ENCODE measurements at places on chromosomes 7 and 10. TPM values are rescaled to one million over a fixed set of nuclear protein-coding genes. Genes with fewer than 3 reads are reported as not detected.

GRCh38 chr10:122311716-122312115 lies 40.6 kb downstream of the BTBD16 start:
- H3K4me3 ChIP-seq: no peak overlapping the region
- H3K27me3 ChIP-seq: no peaks in the 10 kb centered on the region
- no peak for DNase-seq
- no peak overlapping the region for H3K27ac ChIP-seq
- H3K4me1 ChIP-seq: peaks cover 33% of the 10 kb centered on the region
- no peaks in the 10 kb centered on the region for H3K36me3 ChIP-seq

DNA sequence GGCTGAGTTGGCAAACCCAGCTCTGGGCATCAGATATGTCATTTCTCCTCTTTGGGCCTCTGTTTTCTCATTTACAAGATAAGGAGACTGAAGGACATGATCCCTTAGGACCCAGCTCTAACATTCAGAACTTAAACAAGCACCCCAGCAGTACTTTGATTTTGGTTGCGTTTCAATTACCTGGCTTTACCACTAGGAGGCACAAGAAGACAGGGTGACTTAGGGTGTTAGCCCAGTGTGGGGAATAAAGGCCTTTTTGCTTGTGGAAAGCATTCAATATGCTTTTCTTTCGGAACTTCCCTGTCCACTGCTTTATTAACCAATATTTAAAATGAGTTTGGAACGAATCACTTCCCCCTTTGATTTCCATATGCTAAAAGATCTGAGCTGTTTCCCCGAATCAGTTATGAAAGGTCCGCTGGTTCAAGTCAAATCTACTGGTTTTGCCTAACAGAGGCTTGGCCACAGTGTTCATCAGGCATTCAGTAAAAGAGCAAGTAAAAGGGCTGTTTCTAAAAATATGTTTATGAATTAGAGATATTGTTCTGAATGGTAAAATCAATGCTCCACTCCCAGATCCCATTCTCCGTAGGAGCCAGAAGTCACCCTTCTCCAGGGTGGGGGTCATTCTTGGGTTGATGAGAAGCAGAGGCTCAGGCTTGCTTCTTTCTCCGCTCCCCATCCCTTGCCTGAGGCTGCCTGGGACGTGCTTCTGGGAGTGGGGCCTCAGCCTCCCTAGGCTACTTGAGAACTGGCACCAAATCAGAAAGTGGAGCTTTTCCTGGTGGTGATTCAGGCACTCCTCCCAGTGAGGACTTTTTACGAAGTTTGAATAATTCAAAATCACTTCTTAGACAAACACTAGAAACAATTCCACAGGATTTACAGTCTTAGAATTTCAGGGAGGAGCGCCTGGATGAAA lies 105.5 kb downstream of the MYOF start:
- no peaks in the 10 kb centered on the region for H3K27me3 ChIP-seq
- H3K4me3 ChIP-seq: peak overlapping the region; percentile 19
- peaks cover 69% of the 10 kb centered on the region for H3K36me3 ChIP-seq

- H3K4me3 ChIP-seq: no peak overlapping the region
- H3K36me3 ChIP-seq: peaks cover 14% of the 10 kb centered on the region
- H3K4me1 ChIP-seq: peaks cover 7% of the 10 kb centered on the region
- H3K27ac ChIP-seq: no peak overlapping the region
- no peak for DNase-seq
- no peaks in the 10 kb centered on the region for H3K27me3 ChIP-seq
These were observed 153.0 kb upstream of the LANCL2 start for GRCh38 chr7:55212176-55212575.

DNA sequence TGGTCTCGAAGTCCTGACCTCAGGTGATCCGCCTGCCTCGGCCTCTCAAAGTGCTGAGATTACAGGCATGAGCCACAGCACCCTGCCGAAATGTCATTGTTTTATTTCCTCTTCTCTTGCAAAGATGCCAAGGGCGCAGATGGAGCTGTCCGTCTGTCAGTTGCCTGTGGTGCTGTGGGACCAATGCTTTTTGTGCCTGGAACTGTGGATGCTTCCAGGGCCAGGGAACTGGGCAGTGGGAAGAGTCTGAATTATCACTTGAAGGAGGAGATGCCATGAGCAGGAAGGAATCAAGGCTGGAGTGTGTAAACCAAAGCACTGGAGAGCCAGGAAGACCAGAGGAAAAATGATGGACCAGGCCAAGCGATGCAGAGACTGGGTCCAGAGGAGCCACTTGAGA lies 459.9 kb downstream of the GALNT17 start:
- H3K27me3 ChIP-seq: no peaks in the 10 kb centered on the region
- H3K4me3 ChIP-seq: no peak overlapping the region
- H3K4me1 ChIP-seq: no peaks in the 10 kb centered on the region
- H3K27ac ChIP-seq: no peak overlapping the region
- H3K36me3 ChIP-seq: no peaks in the 10 kb centered on the region

DNA sequence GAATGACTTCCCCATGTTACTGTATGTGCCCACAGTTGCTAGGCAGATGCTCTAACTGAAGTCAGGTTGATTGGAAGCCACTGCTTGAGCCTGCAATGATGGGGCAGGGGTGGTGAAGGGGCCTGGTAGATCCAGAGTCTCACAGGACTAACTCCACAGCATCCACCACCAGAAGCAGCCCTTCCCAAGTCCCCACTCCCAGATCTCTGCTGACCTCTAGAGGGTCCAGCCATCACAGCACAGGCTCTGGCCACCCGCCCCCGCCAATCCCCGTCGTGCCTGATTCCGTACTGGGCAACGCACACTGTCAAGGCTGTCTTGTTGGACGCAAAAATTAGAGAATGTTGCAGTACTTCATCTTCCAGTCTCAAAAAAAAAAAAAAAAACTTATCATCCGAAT lies 136.8 kb upstream of the PDE1C start:
- peaks cover 5% of the 10 kb centered on the region for H3K27me3 ChIP-seq
- no peak overlapping the region for H3K27ac ChIP-seq
- no peaks in the 10 kb centered on the region for H3K36me3 ChIP-seq
- no peaks in the 10 kb centered on the region for H3K4me1 ChIP-seq

- no peaks in the 10 kb centered on the region for H3K4me1 ChIP-seq
- H3K36me3 ChIP-seq: no peaks in the 10 kb centered on the region
- H3K27me3 ChIP-seq: no peaks in the 10 kb centered on the region
- H3K27ac ChIP-seq: no peak overlapping the region
- no peak for DNase-seq
These were observed 51.1 kb upstream of the ETV1 start for GRCh38 chr7:14040528-14040927.

PLXDC2 gene
- total RNA-seq: 44.5 TPM

CREB5 gene
- total RNA-seq: 25.4 TPM

PMS2 gene
- total RNA-seq: 17.8 TPM

BCAP29 gene
- total RNA-seq: 48.0 TPM
